Right ventricle myocardium superior (tissue), 1 donor: ENCODE measurements at places on chromosomes 7 and 10. TPM values are rescaled to one million over a fixed set of nuclear protein-coding genes. Genes with fewer than 3 reads are reported as not detected.

- DNase-seq: no peak
These were observed 37.3 kb upstream of the TPST1 start for GRCh38 chr7:66167773-66168387.

- no peak for DNase-seq
These were observed 94.8 kb upstream of the ZNF804B start for GRCh38 chr7:88664630-88665233.

- no peak for DNase-seq
These were observed 1.2 kb downstream of the TBXAS1 start for GRCh38 chr7:139830292-139830691.

- DNase-seq: no peak
These were observed 96.1 kb downstream of the EPDR1 start for GRCh38 chr7:38016567-38016966.

GRCh38 chr7:149855361-149856305, 17.5 kb downstream of the ZNF862 start:
- DNase-seq: no peak

DNA sequence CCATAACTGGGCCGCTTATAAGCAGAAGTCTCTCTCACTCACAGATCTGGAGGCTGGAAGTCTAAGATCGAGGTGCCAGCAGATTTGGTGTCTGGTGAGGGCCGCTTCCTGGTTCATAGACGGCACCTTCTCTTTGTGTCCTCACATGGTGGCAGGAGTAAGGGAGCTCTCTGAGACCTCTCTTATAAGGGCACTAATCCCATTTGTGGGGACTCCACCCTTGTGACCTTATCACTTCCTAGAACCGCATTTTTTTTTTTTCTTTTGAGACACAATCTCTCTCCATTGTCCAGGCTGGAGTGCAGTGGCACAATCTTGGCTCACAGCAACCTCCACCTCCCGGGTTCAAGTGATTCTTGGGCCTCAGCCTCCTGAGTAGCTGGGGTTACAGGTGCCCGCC, 8.1 kb downstream of the FBH1 start:
- DNase-seq: no peak

GRCh38 chr7:72317341-72317740, 94.8 kb downstream of the CALN1 start:
- no peak for DNase-seq

GRCh38 chr10:9302140-9302746, 1247.8 kb downstream of the GATA3 start:
- no peak for DNase-seq

The ADAM8 gene
- 2.5 TPM for total RNA-seq

DNA sequence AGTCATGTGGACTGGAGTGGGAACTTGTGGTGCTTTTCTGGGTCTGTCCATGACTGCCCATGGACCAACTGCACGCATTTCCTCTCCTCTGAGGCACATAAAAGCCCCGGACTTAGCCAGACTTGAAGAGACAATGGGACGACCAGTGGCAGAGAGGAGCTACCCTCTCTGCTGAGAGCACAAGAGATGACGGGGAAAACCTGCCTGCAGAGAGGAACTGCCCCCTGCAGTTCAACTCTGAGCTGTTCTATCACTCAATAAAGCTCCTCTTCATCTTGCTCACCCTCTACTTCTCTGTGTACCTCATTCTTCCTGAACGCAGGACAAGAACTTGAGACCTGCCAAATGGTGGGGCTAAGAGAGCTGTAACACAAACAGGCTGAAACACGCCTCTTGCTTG, 184.5 kb downstream of the ZNF438 start:
- no peak for DNase-seq

The ANXA8 gene
- 0.24 TPM for total RNA-seq

The LRRC18 gene
- total RNA-seq: not detected

The OR6B1 gene
- total RNA-seq: not detected

The SEMA3E gene
- total RNA-seq: 0.27 TPM

- peak; percentile 57 for DNase-seq
These were observed 25.2 kb upstream of the ITPRID1 start for GRCh38 chr7:31488562-31489203.

- no peak for DNase-seq
These were observed 310.7 kb downstream of the GALNT17 start for GRCh38 chr7:71442492-71443190.

DNA sequence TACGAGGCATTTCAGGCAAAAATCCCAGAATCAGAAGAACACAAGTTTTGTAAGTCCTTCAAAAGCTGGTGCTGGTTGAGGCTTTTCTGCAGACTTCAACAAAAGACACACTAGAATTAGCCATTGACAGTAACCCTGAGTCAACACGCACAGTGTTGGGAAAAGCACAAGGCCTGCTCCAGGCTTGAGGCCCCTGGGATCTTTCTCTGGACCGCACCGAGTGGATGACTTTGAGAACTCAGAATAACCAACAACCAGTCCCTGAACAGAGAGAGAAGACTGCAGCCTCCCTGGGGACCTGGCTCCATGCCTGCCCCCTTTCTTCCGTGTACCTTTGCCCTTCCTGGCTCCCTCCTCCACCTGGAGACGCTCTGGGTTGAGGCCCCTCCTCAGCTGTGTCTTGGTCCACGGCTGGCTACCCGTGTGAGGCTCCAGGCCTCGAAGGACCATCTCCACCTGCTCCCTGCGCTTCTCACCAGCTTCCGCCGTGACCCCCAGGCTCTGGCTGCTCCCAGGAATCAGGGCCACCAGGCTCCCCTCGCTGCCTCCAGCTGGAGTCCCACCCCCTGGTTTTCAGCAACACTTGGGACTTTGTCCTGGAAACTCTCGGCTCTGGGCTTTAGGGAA, 28.4 kb downstream of the DIP2C start:
- no peak for DNase-seq

GRCh38 chr7:125746510-125746909, 816.9 kb upstream of the POT1 start:
- DNase-seq: no peak

The ZSCAN25 gene
- 6.9 TPM for total RNA-seq

DNA sequence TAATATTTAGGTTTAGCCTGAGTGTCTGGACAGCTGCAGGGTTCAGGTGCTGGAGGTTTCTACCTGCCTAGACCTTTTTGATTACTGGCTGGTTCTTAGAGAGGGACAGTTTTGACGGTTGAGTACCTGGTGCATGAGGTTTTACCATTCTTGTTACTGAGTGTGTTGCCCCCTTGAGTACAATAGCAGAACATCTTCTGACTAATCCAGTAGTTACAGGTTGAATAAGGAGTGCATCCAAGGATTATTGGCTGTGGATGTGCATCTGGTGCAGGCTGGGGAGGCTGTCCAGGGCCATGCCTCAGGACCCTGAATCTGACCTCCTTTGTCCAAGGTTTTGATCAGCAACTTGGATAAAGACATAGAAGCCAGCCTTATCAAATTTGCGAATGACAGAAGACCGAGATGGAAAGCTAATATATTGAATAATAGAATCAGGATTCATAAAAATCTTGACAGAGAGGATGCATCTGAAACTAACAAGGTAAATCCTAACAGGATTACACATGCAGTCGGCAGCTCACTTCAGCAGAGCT, 23.1 kb downstream of the PLPP4 start:
- no peak for DNase-seq

- DNase-seq: no peak
These were observed 482.2 kb downstream of the PLXDC2 start for GRCh38 chr10:20298417-20298816.

- no peak for DNase-seq
These were observed 309.3 kb downstream of the PAXIP1 start for GRCh38 chr7:154693661-154694060.

The ZNF853 gene
- 10.7 TPM for total RNA-seq

The BTBD16 gene
- not detected for total RNA-seq

DNA sequence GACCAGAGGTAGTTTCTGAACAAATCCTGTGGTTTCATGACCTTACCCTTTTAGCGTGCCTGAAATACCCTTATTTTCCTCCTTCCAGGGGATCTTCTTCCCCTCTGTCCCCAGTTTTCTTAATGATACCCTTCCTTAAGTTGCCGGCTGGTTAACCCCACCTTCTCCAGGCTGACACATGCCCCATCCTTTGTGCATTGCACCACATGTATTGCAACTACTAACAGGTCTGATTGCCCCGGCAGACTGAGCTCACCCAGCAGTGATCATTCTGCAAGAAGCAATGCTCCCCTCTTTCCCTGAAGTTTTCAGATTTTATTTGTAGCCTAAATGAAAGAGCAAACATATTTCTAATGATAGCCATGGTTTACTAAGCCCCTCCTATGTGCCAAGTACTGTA, 108.2 kb downstream of the HIP1 start:
- no peak for DNase-seq

- DNase-seq: no peak
These were observed 327.5 kb upstream of the PHF14 start for GRCh38 chr7:10646194-10646593.

- DNase-seq: peak; percentile 74
These were observed 480.5 kb upstream of the ZMIZ1 start for GRCh38 chr10:78588194-78588811.

DNA sequence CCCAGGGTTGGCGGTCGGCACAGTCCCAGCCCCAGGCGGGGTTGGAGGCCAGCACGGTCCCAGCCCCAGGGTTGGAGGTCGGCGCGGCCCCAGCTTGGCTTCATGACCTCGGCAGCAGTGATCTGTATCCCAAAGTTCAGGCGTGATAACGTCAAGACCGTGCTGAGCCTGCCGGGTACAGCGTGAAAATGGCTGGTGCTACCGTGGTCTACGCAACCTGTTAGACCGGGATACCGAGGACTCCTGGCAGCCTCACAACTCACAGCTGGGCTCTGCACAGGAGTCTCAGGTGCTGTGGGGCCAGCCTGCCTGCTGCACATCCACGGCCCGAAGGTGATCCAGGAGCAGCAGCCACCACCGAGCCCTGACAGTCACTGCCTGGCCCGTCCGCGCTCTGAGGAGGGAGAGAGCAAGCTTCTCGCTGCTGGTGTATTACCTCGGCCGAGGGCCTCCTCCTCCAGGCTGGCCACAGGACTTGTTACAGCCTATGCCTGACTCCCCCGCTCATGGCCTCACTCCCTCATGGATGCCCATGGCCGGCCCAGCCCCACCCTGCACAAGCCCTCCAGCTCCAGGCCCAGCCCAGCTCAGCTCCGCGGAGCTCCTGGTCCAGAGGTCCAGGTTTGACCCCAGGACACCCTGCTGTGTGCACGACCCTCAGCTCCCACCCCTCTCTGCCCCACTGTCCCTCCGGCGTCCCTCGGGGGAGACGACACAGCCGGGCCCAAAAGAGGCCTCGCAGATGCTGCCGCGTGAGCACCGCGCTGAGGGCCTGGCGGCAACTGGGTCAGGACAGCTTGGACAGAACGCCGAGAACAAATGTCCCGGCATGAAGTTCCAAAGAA, 156.0 kb downstream of the ELFN1 start:
- DNase-seq: peak; percentile 43

- DNase-seq: no peak
These were observed 32.0 kb downstream of the SEMA3A start for GRCh38 chr7:84162584-84162983.

- DNase-seq: no peak
These were observed 39.5 kb downstream of the WNT2 start for GRCh38 chr7:117283371-117283770.

The SLIT1 gene
- total RNA-seq: 0.16 TPM

- DNase-seq: no peak
These were observed 74.7 kb upstream of the CCDC71L start for GRCh38 chr7:106735637-106736036.

The NSUN6 gene
- total RNA-seq: 9.3 TPM

The DPP6 gene
- 0.19 TPM for total RNA-seq

DNA sequence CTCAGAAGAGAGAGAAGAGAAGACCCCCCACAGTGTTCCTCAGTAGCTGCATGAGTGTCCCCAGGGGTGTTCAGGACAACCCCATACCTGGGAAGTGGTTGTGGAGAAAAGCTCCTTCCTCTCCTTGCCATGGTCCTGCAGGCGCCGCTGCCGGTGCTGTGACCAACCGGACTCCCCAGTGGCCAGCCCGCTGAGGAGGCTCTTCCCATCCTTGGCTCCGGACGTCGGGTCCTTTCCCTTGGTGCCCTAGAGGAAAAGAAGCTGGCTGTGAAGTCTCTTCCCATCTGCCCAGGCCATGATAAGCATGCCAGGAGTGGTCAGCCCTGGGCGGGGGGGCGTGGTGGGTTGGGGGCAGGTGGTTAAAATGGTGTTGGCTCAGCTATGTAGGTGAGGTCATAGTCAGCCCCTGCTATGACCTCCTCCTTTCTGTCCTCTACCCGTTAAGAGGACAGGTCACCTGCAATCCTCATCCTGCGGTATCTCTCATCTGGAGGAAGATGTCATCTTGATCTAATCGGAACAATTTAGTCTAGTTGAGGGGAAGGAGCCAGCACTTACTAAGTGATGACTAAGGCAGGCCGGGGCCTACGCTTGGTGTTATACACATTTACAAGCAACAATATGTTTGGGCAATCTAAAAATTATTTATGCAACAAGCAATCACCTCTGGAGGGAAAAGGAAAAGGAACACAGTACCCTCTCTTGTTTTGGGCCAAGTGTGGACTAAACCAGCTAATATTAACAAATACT, 13.2 kb downstream of the WDR91 start:
- DNase-seq: no peak
